ENCODE measurements at places on chromosomes 6 and 20.
A peak's percentile ranks its signal among the peaks of the same experiment; 100 is the strongest.

- peak; percentile 53 for DNase-seq
Observed at GRCh38 chr20:20711413-20711812, 1.0 kb downstream of the RALGAPA2 start.

DNA sequence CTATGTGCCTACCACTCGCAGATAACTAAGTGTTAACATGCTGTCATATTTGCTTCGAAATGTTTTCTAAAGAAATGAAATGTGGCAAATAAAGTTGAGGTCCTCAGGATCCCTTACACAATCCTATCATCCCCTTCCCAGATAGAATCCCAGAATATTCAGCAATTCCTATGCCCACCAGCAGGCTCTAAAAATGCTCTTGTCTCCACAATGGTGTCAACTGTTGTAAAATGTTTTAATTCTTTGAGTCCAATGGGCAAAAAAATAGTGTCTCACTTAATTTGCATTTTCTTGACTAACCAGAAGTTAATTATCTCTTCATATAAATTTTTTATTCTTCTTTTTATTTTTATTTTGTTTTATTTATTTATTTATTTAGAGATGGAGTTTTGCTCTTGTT lies 103.9 kb upstream of the MAP7 start:
- DNase-seq, result no peak

DNA sequence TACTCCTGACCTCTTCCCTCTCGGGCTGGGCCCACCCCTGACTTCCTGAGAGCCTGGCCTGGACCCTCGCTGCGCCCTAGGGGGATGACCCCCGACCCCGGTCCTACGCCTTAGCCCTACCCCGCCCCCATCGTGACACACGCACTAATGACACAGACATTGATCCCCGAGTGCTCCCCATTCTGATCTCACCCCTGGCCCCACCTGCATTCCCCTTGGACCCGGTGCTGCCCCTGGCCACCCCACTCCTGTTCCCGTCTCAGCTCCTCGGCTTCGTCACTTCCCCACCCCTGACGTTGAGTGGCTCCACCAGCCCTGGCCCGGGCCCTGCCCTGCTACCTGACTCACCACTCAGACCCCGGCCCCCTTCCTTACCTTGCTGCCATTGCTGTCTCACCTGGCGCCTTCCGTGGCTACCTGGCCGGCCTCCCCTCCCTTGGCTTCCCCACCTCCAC lies 12.1 kb downstream of the RBCK1 start:
- no peak for DNase-seq

- no peak for DNase-seq
Observed at GRCh38 chr20:5688431-5688972, 61.7 kb upstream of the SHLD1 start.

- peak; percentile 27 for DNase-seq
Observed at GRCh38 chr6:37354526-37355384, 972 bp downstream of the RNF8 start.

- DNase-seq, result no peak
Observed at GRCh38 chr6:138468320-138469015, 30.8 kb downstream of the NHSL1 start.

DNA sequence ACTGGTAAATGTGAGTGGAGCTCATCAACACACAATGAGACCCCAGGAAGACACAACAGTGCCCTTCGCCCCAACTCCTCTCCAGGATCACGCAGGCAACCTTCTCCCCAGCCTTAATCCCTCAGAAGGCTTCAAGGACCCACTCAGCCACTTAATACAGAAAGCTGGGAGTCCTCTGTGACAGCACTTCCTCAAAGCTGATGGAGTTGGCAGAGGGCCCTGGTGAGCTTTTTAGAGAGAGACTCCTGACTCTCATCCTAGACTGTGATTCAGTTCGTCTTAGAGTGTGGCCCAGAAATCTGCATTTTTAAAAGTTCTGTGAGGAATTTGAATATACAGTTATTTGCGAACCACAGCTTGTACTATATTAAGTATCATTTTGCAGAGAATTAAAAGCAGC lies 187.7 kb downstream of the UST start:
- DNase-seq, result no peak

DNA sequence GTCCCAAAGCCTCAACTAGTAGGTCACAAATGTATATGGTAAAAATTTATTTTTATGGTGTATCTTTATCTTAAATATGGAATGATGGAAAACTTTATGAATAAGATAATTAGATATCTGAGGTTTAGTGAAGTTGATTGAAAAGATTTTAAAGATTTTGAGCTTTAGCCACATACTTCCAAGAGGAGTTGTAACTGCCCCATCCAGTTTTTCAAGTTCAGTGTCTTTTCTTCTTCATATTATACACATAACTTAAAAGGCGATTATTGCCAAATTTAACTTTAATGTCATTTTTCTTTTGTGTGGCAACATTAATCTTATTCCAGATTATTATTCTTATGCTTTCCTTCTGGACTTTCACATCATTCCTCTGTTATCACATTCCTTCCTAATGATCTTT lies 266.4 kb downstream of the TINAG start:
- DNase-seq, result no peak

DNA sequence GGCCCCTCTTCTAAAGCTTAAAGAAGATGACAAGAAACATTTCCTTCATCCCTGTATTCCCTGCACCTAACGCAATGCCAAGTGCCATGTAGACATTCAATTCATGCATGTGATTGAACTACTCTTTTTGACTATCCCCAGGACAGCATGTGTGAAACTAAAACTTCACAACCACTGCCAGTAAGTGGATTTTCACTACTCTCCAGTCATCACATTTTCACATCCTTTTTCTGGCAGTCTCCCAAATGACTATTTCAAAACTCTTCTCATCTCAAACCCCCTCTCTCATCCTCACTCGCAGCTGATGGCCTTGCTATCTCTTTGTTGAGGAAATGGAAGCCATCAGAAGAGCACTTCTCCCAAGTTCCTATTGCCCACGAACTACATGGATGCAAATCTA lies 122.6 kb downstream of the OPRM1 start:
- no peak for DNase-seq

DNA sequence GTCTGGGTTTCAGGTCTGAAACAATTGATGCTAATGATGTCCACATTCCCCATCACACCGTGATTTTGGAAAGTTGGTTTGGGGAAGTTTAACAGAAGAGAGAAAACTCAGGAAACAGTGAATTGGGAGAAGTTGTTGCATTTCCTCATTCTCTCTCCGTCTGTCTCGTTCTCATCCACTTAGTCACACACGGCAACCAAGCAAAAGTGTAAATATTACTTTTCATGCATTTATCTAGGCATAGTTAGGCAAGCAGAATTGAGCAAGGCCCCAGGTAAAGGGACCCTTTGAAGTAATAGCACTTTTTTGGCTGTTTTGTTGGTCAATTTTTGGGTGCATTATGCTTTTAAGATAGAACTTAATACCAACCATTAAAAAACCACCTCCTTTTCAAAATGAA lies 137.0 kb upstream of the SULF2 start:
- DNase-seq, result no peak

DNA sequence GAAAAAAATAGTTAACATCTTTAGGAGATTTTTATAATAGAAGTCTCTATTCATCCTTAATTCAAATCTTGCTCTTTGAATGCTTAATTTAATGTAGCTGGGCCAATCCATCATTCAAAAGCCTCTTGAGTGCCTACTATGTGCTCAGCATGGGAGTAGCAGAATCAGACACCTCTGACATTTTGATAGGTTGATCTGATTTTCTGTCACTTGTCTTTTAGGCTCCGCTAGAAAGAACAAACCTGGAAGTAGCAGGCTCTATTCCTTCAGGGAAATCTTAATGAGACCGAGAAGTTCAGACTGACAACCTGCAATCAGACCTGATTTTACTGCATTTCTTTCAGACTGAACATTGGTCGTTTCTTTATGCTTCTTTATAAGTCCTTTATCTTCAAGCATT lies 588.6 kb upstream of the MANEA start:
- no peak for DNase-seq

DNA sequence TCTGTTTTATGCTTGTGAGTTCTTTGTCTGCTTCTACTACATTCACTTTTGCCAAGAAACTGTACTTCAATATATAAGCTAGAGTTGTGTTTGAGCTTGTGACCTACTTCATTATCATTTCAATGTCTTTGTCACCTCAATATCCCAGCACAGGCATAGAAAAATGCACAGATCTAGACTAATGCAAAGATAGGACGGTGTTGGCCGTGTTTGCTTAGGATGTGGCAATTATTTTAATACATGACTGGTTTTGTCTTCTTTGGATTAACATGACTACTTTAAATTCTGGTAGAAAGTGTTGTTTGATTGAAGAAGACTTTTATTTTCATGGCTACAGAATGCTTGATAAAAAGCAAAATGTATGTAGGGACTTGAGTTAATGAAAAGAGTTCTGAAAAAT lies 1075.0 kb upstream of the GJE1 start:
- no peak for DNase-seq

- no peak for DNase-seq
Observed at GRCh38 chr6:69985180-69985579, 118.8 kb downstream of the COL19A1 start.

DNA sequence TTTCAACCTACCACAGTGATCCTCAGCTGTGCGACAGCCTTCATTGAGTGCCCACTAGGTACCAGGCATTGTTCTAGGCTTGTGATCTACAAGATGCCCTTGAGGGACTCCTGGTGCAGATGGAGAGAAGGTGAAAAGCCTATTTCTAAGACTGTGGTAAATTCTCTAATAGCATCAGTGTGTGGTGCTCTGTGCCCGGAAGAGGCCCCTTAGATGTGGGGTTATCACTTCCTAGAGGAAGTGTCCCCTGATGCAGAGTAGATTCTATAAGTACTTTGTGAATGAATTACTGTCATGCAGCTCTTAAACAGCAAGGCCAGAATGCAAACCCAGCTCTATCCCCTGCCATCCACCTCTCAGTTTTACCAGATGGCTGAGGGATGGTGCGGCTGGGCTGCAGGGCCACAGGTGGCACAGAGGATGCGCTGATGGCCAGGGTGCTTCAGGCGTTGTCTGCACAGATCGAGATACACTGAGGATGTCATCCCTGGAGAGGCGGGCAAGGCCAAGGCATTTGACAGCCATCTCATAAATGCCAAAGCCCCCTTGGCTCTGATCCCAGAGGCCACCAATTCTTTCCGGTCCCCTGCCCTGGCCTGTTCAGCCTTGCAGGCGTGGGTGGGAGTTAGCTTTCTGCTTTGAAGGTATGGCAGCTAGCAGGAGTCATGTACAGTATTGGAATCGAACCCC lies 96.7 kb downstream of the TOX2 start:
- DNase-seq, result peak; percentile 45

- DNase-seq, result no peak
Observed at GRCh38 chr20:59314997-59315396, 14.6 kb downstream of the EDN3 start.

DNA sequence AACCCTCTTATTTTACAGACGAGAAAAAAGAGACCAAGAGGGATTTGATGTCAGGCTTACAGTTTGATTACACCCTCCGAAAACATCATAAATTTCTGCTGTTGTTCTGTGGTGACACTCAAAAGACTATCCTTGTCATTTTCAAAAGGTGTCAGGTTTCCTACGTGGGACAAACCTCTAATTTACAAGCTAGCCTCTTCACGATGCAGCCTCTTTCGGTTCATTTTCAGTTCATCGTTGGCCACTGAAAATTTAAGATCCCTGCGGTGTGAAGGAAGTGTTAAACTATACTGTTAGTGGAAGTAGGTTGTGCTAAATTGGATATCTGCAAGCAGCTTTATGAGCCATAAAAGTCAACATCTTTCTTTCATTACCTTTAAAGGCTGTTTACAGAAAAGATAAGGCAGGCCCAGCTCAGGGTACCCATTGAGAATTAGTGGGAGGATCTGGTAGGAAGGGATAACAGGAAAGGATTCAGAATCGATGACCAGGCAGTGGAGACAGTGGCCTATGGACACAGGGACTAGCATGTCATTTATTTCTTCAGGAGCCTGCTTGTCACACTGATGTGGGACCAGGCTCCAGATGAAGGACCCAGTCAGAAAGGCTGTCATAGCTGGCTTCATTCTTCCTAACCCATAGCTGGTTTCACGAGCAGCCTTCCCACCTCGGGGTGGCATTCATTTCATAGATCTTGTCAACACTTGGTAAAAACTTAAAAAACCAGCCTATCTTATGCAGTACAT lies 329.1 kb upstream of the SOX4 start:
- DNase-seq, result no peak

DNA sequence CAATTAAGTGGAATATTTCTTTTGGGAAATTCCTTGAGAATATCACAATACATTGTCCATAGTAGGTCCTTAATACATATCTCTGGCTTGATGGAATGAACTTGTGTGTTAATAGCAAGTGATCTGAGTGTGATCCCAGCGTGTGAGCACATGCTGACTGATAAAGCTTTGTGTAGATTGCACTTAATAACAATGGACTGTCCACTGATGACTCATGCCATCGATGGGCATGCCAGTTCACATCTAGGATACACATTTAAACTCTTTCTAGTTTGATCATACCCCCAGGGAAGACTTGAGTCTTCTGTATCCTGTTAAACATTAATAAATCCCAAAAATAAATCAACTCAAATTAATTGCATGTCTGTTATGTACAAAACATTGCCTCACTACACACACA lies 454.3 kb upstream of the SPTLC3 start:
- DNase-seq, result no peak

DNA sequence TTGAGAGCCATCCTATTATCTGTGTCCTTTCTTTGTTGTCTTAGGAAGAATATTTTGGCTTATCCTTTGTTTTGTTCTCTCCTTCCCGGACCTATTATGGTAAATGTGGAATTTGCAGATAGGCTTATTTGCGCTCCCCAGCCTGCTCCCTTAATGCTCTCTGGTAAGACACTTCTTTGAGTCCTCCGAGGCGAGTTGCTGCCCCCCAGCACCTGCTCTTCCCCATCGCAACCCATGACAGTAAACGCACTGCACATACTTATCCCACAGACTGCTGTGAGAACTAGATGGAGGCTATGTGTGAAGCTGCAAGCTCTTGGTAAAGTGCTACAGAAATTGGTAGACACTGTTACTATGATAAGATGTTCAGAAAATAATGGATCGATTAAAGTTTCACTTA lies 47.0 kb upstream of the ESR1 start:
- no peak for DNase-seq

DNA sequence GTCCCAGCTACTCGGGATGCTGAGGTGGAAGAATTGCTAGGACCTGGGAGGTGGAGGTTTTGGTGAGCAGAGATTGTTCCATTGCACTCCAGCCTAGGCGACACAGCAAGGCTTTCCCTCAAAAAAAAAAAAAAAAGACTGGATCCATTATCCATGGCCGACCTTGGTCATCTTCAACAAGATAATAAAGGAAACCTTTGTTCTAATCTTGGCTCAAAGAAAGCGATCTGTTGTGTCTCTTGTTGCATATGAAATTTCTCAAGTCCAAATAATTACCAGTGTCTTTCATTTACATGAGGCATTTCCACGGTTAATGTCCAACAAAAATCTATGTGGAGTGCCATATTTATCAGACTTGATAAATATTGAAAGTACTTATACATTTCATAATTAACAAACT lies 23.7 kb upstream of the KIF16B start:
- DNase-seq, result no peak

DNA sequence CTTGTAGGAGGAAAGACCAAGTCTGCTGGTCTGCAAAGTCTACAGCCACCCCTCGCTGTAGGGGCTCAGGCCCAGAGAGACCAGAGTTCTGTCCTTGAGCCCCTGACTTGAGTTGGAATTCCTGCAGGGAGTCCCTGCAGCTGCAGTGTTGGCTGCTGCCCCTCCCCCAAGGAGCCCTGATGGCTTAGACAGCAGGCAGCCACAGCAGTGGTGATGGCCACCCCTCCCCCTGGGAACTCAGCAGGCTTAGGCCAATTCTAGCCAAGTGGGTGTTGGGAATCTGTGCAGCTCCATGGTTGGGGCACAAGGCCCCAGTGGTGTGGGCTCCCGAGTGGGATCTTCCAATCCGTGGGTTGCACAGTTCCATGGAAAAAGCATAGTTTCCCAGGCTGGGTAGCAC lies 345.4 kb downstream of the CD109 start:
- no peak for DNase-seq

Data from activated CD8-positive, alpha-beta T cell treated with anti-CD3 and anti-CD28 coated beads, Interleukin-2, amount 10 ng/mL, durations not matched to agents 7 days and 5 days (primary cell).